ENCODE measurements at places on chromosomes 7 and 10.

GRCh38 chr7:44097064-44097932 is 6.8 kb upstream of the AEBP1 start:
- DNase-seq: no peak

DNA sequence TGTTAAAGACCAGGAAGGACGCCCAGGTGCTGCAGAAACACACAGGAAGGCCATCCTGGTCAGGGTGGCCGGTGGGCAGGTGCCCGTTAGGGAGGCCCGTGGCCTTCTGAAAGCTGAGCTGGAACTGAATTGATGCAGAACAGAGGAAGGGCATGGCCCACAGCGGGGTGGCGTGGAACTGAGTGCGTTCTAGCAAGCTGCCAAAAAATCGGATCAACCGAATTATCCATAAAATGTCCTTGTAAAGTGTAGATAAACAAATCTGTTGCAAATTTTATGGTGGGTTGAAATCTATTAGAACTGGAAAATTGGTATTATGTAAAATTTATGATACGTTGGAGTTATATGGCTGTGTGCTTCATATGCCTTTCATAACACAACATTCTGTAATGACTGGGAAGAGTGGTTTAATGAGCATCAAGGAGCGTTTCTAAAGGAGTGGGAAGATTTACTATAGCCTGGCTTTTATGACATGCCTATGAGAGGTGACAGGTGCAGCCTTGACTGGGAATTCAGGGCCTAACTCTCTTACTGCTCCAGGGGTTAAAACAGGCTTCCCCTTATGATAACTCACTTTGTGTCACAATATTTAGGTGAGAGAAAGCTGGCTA is 108.1 kb downstream of the GPR26 start:
- no peak for DNase-seq

DNA sequence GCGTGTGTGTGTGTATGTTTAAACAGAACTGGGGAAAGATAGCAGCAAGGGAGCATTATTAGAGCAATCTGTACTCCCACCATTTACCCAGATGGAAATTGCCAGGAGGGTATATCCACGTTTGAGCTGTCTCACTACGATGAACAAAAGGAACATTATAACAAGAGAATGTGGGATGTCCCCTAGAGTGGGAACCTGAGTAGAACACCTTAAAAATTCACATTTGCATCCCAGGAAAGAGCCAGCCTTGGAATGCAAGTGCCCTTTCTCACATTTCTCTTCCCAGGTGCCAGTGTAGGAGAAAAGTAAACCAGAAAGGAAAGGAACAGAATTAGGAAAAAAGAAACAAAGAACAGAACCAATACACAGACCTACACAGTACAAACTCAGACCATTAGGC is 95.3 kb upstream of the PTPRZ1 start:
- DNase-seq: no peak

- no peak for DNase-seq
Measured at GRCh38 chr10:49742683-49743463, 19.2 kb downstream of the OGDHL start.

DNA sequence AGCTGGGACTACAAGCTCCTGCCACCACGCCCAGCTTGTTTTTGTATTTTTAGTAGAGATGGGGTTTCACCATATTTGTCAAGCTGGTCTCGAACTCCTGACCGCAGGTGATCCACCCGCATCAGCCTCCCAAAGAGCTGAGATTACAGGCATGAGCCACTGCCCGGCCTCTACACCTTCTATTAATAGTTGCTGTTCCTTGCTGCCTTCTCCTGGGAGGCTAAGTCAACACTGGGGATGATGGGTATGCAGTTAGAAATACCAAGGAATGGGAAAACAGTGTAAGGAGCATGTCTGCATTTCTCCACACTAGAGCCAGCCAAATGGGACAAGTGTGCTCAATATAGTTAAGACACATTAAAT is 97.3 kb upstream of the PDLIM1 start:
- DNase-seq: no peak

DNA sequence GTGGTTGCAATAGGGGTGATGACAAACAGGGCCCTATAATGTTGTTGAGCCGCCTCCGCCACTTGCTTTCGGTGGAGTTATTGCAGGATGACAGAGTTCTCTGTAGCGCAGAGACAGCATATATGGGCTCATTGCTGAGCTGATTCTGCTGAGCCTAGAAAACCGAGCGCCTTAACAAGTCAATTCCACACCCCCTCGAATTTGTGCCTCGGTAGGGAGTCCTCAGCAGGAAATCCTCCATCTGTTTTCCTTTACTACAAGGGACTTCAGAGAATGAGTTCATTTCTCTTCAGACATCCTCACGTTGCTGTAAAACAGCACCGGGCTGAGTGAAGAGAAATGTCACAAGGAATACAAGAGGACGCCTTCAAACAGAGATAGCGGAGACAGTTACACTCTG is 90.7 kb upstream of the KIAA1217 start:
- no peak for DNase-seq

GRCh38 chr10:88113232-88113631 is 249.8 kb downstream of the PTEN start:
- no peak for DNase-seq

DNA sequence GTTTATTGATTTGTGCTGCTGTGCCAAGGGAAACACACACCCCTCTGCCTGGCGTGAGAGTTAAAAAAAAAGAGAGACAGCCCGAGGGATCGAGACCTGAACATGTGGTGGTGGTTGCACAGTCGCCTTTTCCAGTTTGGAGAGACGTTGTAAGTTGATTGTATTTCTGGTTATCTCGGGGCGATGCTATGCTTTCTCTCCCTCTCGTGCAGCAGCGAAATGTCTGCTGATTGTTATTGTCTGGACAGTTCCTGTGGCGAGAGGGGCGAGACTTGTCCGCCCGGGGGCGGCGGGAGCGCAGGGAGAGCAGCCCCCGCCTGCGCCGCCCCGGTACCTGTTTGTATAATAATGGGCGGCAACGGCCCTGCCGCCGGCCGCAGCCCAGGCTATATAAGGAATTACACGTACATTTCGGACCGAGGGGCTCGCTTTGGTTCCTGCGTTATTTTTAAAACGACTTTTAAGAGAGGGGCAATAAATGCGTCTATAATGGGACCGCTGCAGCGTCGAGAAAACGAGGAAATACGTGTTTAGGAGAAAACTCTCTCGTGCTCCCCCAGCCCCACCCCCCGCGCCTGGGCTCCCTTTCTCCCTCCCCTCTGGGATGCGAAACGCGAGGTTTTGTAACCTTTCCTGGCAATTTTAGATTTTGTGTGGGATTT is 1.7 kb downstream of the ZEB1 start:
- DNase-seq: peak; percentile 20

- peak; percentile 52 for DNase-seq
Measured at GRCh38 chr10:33117816-33118215, 159.8 kb upstream of the ITGB1 start.

DNA sequence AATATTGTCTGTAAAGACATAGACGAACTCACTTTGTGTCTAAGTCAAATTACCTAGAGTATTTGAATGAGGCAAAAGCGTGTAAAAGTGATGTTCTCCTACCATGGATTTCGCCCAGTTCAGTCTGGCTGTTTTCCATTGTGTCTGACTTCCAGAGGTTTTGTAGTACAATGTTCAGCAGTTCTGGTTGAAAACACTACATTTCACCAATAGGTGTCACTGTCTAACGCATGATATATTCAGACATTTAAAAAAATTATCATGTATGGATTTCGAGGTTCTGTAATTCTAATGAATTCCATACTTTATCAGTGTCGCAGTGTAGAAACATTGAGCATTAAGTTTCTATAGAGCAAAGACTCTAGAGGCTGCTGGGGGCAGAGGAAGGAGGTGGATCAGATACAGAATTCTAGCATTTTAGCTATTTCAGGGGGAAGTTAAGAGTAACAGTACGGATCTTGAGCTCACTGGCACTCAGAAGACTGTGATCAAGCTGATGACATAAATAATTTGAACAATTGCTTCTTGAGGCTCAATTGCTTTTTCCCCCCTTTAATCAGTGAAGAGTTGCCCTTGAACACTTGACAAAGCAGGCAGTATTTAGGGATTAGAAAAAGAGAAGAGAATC is 196.9 kb upstream of the RHOBTB1 start:
- DNase-seq: no peak

- DNase-seq: no peak
Measured at GRCh38 chr10:34918776-34919315, 103.8 kb upstream of the PARD3 start.

Measured in activated naive CD4-positive, alpha-beta T cell treated with Interleukin-2 at 50 U/mL for 16 hours (primary cell).